Suprapubic skin (tissue), 4 donors: ENCODE measurements at places on chromosomes 1 and 21.

- H3K27ac ChIP-seq = no peak overlapping the region
- no peak overlapping the region for H3K4me3 ChIP-seq
- H3K36me3 ChIP-seq = peaks cover 68% of the 10 kb centered on the region
- peak; percentile 51 for DNase-seq
- H3K4me1 ChIP-seq = peaks cover 28% of the 10 kb centered on the region
Observed at GRCh38 chr1:110055493-110056284, 14.8 kb downstream of the ALX3 start.

DNA sequence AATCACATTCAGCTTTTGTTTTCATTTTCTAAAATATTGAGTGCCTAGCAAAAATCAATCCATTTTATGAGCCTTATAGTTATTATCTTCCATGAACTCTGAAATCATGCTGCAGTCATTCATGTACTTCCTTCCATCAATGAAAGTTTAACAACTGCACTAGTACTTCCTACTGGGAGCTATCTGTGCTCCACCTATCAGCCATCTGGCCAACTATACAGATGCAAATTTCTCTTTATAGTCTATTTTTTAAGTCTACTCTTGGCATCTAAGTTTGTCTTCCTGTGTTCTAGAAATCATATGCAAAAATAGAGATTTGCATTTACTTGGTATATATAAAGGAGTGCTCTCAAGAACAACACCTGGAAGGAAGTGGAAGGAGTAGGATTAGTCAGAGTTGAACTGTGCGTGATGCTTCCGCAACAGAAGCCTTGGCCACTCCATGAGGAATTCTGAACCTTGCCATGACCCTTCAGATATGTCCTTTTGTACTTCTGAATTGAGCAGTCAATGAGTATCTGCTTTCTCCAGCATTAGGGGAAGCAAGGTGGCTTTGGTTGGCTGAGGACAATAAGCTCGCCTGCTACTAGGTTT is 403.2 kb upstream of the ADAMTS5 start:
- no peaks in the 10 kb centered on the region for H3K36me3 ChIP-seq
- no peak overlapping the region for H3K27ac ChIP-seq
- DNase-seq = no peak
- H3K4me3 ChIP-seq = no peak overlapping the region
- H3K4me1 ChIP-seq = no peaks in the 10 kb centered on the region

GRCh38 chr1:236421022-236421421 is 26.9 kb downstream of the EDARADD start:
- no peak overlapping the region for H3K4me3 ChIP-seq
- no peak overlapping the region for H3K27ac ChIP-seq
- no peak for DNase-seq
- no peaks in the 10 kb centered on the region for H3K36me3 ChIP-seq
- H3K27me3 ChIP-seq = no peaks in the 10 kb centered on the region

GRCh38 chr1:178354816-178355215 is 141.9 kb downstream of the CLEC20A start:
- H3K4me3 ChIP-seq = no peak overlapping the region
- H3K4me1 ChIP-seq = no peaks in the 10 kb centered on the region
- no peaks in the 10 kb centered on the region for H3K36me3 ChIP-seq

GRCh38 chr1:183674339-183674738 is 21.2 kb upstream of the APOBEC4 start:
- H3K27me3 ChIP-seq = no peaks in the 10 kb centered on the region
- no peak overlapping the region for H3K4me3 ChIP-seq
- no peaks in the 10 kb centered on the region for H3K36me3 ChIP-seq
- no peaks in the 10 kb centered on the region for H3K4me1 ChIP-seq

GRCh38 chr21:20943561-20943997 is 54.6 kb upstream of the NCAM2 start:
- H3K27me3 ChIP-seq = no peaks in the 10 kb centered on the region
- no peaks in the 10 kb centered on the region for H3K36me3 ChIP-seq
- H3K27ac ChIP-seq = no peak overlapping the region

DNA sequence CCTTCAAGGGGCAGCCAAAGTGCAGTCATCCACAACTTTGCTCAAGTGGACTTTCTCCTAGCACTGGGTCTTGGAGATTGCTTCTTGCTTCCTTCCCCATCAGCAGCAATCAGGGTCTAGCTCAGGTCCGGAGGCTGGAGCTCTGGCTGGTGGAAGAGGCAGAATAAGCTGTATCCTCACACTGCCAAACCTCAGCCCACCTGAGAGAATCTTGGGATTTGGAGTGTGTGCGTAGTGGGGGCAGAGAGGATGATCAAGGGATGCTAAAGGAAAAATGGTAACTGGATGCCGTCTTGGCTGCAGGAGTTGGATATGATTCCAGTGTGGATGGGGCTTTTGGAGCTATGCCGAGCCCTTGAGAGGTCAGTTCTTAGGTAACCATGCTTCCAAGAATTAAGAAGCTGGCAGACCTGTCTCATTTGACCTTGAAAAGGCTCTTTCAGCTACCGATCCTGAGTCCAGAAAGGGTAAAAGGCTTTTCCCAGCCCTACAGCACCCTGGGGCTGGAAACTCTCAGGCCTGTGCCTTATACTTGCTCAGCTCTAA is 4.5 kb upstream of the NFASC start:
- no peak for DNase-seq
- H3K4me1 ChIP-seq = no peaks in the 10 kb centered on the region

- DNase-seq = no peak
- H3K27ac ChIP-seq = no peak within 1 kb of the TSS
- no peaks in the 10 kb centered on the region for H3K27me3 ChIP-seq
Observed at GRCh38 chr1:183652547-183653461, at the start of gene APOBEC4. Gene APOBEC4, minus strand, starts transcription at chr1:183653316. Its CDS starts 4,535 bp downstream, at chr1:183648781.

- H3K27me3 ChIP-seq = no peaks in the 10 kb centered on the region
- no peak overlapping the region for H3K4me3 ChIP-seq
- no peak for DNase-seq
- H3K36me3 ChIP-seq = peaks cover 3% of the 10 kb centered on the region
Observed at GRCh38 chr1:109361649-109362048, 36.1 kb downstream of the SORT1 start.

GRCh38 chr1:31596737-31597097 is 20.4 kb downstream of the TINAGL1 start:
- H3K4me1 ChIP-seq = no peaks in the 10 kb centered on the region
- H3K36me3 ChIP-seq = no peaks in the 10 kb centered on the region
- no peak for DNase-seq
- no peak overlapping the region for H3K4me3 ChIP-seq
- H3K27ac ChIP-seq = no peak overlapping the region
- H3K27me3 ChIP-seq = no peaks in the 10 kb centered on the region

DNA sequence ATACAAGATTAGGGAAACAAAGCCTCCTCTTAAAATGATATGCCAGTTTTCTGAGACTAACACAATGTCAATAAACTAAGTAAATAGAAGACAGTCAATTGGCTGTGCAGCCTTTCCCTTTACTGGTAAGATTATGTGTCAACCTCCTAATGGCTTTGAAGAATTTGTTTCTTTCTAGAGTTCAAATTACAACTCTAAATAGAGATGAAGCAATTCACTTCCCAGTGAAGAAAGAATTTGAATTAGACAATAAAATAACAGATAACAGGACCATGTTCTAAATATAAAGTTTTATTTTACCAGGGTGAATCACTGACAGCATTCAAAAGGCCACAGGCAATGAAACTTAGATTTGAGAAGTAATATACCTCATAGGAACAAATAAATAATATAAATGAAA is 680.3 kb downstream of the PLA2G4A start:
- no peaks in the 10 kb centered on the region for H3K27me3 ChIP-seq
- H3K4me3 ChIP-seq = no peak overlapping the region
- H3K4me1 ChIP-seq = no peaks in the 10 kb centered on the region
- H3K27ac ChIP-seq = no peak overlapping the region
- no peak for DNase-seq

GRCh38 chr1:184072376-184072775 is 20.8 kb downstream of the TSEN15 start:
- no peak overlapping the region for H3K4me3 ChIP-seq
- DNase-seq = no peak
- no peak overlapping the region for H3K27ac ChIP-seq
- no peaks in the 10 kb centered on the region for H3K36me3 ChIP-seq
- peaks cover 12% of the 10 kb centered on the region for H3K4me1 ChIP-seq

GRCh38 chr21:26945916-26946675 is 20.8 kb downstream of the ADAMTS5 start:
- no peak overlapping the region for H3K4me3 ChIP-seq
- H3K27me3 ChIP-seq = no peaks in the 10 kb centered on the region
- no peaks in the 10 kb centered on the region for H3K36me3 ChIP-seq

- peaks cover 100% of the 10 kb centered on the region for H3K27me3 ChIP-seq
- no peak for DNase-seq
- peaks cover 16% of the 10 kb centered on the region for H3K4me1 ChIP-seq
- no peak overlapping the region for H3K27ac ChIP-seq
- no peak overlapping the region for H3K4me3 ChIP-seq
- no peaks in the 10 kb centered on the region for H3K36me3 ChIP-seq
Observed at GRCh38 chr1:18632218-18632588, 1.6 kb downstream of the PAX7 start.

DNA sequence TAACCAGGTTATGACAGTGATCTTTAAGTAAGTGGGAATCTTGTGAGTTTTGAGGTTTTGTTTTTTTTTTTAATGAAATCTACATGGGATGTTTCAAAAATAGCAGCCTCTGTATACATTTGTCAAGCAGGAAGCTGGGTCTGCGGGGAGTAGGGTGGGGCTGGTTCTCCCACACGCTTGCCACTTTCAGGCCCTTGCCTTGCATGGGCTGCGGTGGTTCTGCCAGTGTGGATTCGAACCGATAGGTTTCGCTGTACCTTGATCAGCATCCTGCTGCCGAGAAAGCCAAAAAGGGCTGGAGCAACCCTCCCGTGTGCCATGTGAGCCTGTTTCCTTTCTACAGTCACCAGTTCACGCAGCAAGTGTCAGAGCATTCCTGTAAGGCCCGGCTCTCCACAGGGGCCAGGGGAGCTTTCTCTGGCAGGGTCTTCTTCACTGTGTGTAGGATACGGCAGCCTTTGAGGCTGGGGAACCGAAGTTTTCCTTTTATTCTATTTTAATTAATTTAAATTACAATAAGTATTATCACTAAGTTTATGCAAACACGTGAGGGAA is 79.2 kb upstream of the SAMD11 start:
- no peaks in the 10 kb centered on the region for H3K4me1 ChIP-seq
- H3K4me3 ChIP-seq = no peak overlapping the region
- H3K27me3 ChIP-seq = no peaks in the 10 kb centered on the region

GRCh38 chr1:62809788-62810187 is 25.9 kb downstream of the ATG4C start:
- H3K36me3 ChIP-seq = no peaks in the 10 kb centered on the region
- no peak for DNase-seq
- no peaks in the 10 kb centered on the region for H3K4me1 ChIP-seq
- no peak overlapping the region for H3K4me3 ChIP-seq
- no peak overlapping the region for H3K27ac ChIP-seq
- no peaks in the 10 kb centered on the region for H3K27me3 ChIP-seq

GRCh38 chr1:93899543-93900207 is 9.6 kb downstream of the GCLM start:
- H3K27ac ChIP-seq = no peak overlapping the region
- no peaks in the 10 kb centered on the region for H3K4me1 ChIP-seq
- H3K27me3 ChIP-seq = no peaks in the 10 kb centered on the region
- H3K4me3 ChIP-seq = no peak overlapping the region

- H3K27ac ChIP-seq = no peak within 1 kb of the TSS
- DNase-seq = no peak
- H3K4me1 ChIP-seq = no peaks in the 10 kb centered on the region
Observed at GRCh38 chr1:152413909-152414308, at the start of gene CRNN. Gene CRNN, minus strand, starts transcription at chr1:152414263. Its CDS starts 2,030 bp downstream, at chr1:152412233.

DNA sequence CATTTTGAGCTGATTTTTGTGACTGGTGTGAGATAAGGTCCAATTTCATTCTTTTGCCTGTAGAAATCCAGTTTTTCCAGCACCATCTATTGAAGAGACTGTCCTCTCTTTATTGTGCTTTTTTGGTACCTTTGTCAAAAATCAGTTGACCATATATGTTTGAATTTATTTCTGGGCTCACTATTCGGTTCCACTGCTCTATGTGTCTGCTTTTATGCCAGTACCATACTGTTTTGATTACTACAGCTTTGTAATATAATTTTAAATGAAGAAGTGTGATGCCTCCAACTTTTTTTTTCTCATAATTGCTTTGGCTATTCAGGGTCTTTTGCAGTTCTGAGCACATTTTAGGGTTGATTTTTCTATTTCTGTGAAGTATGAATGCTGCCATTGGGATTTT is 69.0 kb downstream of the LAMC2 start:
- no peak overlapping the region for H3K27ac ChIP-seq
- H3K4me3 ChIP-seq = no peak overlapping the region
- no peaks in the 10 kb centered on the region for H3K36me3 ChIP-seq
- H3K4me1 ChIP-seq = no peaks in the 10 kb centered on the region
- H3K27me3 ChIP-seq = no peaks in the 10 kb centered on the region
- DNase-seq = no peak

GRCh38 chr21:17461582-17461981 is 51.3 kb upstream of the CXADR start:
- no peaks in the 10 kb centered on the region for H3K36me3 ChIP-seq
- H3K27ac ChIP-seq = peak overlapping the region; percentile 27
- peaks cover 10% of the 10 kb centered on the region for H3K4me1 ChIP-seq

DNA sequence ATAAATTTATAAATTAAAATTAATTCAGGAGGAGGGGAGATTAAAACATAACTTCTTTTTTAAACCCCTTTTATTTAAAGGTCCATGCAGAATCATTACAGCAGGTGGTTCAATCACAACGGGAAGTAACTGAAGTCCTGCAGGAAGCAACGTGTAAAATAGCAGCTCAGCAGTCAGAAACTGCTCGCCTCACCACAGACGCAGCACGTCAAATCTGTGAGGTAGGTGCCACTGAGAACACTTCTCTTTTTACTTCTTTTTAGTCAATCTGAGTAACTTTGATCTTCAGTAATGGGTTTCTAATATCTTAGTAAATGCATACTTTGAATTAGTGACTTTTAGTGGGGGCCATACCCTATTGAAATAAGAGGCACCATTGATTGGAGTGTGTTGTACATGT is 87.0 kb downstream of the CEP350 start:
- H3K27me3 ChIP-seq = no peaks in the 10 kb centered on the region
- H3K4me3 ChIP-seq = no peak overlapping the region
- H3K36me3 ChIP-seq = peaks cover 78% of the 10 kb centered on the region

DNA sequence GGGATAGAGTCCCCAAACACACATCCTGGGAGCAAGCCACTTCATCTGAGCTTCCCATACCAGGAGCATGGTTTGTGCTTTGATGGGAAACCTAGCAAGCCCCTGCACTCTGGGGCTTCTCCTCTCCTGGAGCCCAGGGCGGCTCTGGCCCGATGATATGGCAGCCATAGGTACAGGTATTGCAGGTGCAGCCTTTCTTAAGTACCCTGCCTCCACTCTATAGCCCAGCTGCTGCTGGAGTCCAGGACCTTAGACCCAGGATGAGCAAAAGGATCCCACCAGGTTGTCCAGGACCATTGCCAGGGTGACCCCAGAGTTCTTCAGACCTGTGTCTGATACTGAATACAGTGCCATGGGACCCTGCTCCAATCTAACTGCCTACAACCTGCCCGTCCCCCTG is 4.2 kb downstream of the C1orf226 start:
- peak; percentile 28 for DNase-seq
- H3K27ac ChIP-seq = no peak overlapping the region
- no peaks in the 10 kb centered on the region for H3K36me3 ChIP-seq
